KBM-7 (cell line): ENCODE measurements at places on chromosomes 12 and 14.

DNA sequence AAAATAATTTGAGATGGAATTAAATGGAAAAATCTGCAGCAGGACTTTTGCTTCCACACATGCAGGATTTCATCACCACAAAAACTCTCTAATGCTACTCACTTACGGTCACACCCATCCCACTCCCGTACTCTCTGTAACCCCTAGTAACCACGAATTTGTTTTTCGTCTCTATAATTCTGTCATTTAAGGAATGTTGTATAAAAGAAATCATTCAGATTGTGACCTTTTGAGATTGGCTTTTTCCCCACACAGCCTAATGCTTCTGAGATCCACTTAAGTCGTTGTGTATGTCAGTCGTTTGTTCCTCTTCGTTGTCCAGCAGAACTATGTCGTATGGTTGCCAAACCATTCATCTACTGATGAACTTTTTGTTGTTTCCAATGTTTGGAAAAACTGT, 19.8 kb upstream of the PZP start:
- DNase-seq = no peak

GRCh38 chr14:34172550-34173368, 221.9 kb upstream of the EGLN3 start:
- DNase-seq = no peak

DNA sequence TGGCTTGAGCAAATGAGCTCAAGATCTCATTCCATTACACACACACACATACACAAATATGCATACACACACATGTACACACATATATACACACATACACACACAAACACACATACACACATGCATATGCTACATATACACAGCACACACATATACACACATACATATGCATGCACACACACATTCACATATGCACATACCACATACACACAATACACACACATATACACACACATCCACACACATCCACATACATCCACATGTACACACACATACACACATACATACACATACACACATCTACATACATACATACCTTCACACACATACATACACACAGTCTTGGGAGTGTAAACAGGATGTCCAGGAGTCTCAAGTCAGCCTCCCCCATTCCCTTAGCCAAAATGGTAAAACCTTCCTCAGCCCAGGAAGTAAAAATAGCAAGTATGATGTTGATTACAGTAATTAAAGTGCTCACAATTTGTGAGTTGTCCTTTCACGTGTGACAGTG, 12.8 kb downstream of the HHIPL1 start:
- no peak for DNase-seq

GRCh38 chr14:23181453-23181852, 2.0 kb downstream of the SLC7A8 start:
- no peak for DNase-seq

DNA sequence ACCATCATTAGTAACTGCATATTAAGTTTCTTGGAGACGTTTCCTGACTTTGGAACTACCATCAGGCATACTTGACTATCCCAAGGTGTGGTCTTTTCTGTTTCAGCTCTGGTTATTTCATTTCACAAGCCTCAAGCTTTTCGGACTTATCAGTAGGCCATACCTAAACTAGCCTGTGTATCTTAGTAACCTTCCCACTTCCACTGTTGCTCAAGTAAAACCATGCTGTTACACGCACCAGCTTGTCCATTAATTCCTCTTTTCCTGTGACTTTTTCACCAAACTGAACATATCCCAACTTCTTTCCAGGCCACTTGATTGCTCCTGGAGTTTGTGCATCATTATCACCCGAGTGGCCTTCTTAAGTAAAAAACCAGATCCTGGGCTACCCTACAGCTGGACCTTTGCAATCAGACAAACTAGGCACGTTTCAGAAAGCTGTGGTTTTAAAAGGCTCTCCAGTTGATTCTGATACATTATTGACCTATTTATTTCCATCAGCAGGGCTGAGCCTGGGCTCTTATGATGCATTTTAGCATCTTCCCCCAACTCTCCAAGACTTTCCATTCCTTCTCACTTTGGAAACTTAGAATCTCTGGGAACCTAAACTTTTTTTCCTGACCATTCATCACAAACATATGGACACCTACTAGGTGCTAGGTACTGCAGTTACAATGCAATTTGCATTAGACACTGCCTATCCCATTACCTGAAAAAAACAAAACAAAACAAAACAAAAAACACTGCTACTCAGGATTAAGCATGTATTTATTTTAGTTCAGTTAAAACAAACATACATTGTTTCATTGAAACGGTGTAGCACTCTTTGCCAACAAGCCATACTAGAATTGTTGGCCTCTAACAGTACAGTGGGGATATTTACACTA, 14.9 kb downstream of the SLC38A2 start:
- peak; percentile 30 for DNase-seq

- DNase-seq = no peak
Observed at GRCh38 chr12:122929148-122929538, 33.2 kb upstream of the VPS37B start.

GRCh38 chr12:52232674-52233461, at the start of gene KRT7:
Gene KRT7, plus strand, starts transcription at chr12:52233243. Its CDS starts 54 bp downstream, at chr12:52233297.
- DNase-seq = no peak

DNA sequence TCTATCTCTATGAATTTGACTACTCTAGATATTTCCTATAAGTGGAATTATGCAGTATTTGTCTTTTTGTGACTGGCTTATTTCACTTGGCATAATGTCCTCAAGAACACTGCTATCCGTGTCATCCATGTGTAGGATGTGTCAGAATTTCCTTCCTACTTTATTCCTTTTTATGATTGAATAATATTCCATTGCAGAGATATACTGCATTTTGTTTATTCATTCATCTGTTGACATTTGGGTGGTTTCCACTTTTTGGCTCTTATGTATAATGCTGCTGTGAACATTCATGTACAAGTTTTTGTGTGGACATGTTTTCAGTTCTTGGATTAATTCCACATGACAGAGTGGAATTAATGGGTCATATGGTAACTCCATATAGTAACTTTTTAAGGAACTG, 45.7 kb upstream of the ATP2A2 start:
- no peak for DNase-seq

GRCh38 chr12:69929125-69929524, 104.1 kb downstream of the MYRFL start:
- DNase-seq = no peak

- DNase-seq = no peak
Observed at GRCh38 chr12:117688446-117688845, 280.3 kb downstream of the KSR2 start.

GRCh38 chr12:62517887-62518286, 51.3 kb downstream of the MON2 start:
- no peak for DNase-seq
